ENCODE measurements at places on chromosomes 4 and X.

DNA sequence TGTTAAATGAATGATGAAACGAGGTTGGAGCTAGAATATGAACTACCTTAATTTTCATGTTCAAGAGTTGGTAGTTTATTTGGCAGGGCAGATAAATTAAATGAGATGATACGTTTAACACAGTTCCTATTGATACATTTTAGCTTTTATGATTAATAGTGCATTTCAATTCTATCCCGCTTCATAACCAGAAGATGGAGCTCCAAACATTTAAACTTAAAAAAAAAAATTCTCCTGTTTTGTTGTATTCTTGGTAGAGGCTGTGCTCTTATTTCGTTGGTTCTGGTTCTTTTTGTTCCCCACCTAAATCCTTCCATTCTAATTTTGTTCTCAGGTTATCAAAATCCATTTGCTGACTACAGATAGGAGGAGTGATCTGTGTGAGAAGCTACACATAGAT is 71.8 kb upstream of the PTPN13 start:
- DNase-seq = no peak

GRCh38 chr4:128468123-128468989 is 180.7 kb upstream of the PGRMC2 start:
- DNase-seq = no peak

GRCh38 chr4:139191373-139191772 is 14.4 kb upstream of the ELF2 start:
- DNase-seq = no peak

DNA sequence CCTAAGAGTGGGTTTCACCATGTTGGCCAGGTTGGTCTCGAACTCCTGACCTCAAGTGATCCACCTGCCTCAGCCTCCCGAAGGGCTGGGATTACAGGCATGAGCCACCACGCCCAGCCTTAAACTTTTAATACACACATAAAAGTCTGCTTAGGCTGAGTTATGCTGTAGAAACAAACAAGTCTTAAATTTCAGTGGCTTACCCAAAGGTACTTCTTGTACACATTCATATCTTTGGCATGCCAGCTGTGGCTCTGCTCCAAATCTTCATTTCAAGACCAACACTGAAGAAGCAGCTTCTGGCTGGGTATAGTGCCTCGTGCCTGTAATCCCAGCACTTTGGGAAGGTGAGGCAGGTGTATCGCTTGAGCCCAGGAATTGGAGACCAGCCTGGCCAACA is 80.3 kb downstream of the PPEF2 start:
- DNase-seq = no peak

- DNase-seq = no peak
Observed at GRCh38 chr4:184906480-184907097, 80.8 kb upstream of the ACSL1 start.

GRCh38 chr4:8090744-8091301 is 67.8 kb downstream of the ABLIM2 start:
- DNase-seq = no peak

DNA sequence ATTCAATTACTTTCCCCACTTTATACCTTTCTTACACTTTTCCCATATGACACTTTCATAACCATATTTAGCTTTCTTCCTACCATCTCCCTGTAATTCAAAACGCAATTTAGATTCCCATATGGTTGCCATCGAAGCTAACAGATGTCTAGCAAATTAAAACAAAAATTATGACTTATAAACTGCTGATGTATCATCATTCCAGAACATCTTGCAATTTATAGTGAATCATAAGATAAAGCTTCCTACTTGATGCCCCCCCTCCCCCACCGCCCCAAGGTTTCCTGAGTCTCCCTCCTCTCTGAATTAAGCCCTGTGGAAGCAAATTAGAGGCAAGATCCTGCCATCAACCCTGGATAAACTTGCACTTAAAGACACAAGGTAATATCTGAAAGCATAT is 5.4 kb downstream of the TSPAN5 start:
- DNase-seq = no peak

DNA sequence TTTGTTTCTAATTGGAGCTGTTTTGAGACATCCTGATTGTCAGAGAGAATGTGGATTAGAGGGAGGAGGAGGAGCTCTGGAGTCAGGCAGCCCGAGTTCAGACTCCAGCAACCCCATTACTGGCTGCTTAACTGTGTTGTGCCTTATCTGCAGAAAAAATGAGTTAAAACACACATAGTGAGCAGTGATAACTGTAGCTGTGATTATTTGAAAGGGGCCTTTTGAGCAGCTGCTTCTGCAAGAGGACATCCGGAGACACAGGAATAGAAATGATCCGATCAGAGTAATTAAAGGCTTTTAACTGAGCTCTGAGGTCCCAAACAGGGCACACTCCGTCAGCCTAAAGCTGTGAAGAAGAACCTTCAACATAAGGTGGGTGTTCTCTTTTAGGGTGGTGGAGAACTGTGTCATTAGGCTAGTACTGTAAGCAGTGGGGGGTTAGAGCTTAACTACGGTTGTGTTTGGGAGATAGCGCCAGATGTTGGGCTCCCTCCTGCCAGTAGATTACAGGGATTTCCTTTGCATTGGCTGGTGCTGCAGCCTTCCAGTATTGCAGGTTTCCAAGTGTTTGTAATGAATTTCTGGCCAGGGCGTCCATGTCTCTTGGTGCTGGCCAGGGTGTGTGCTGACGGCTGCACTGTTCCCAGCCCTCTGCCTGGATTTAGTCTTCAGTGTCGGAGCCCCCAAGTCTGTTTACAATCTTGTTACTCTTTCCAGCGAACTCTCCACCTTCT is 24.3 kb downstream of the ADD1 start:
- DNase-seq = no peak

Data from Panc1 (cell line).